ENCODE measurements at places on chromosomes 2 and 18. TPM values are rescaled to one million over a fixed set of nuclear protein-coding genes. Genes with fewer than 3 reads are reported as not detected.
A peak's percentile ranks its signal among the peaks of the same experiment; 100 is the strongest.

The DSG1 gene
- not detected for total RNA-seq

The CROCC2 gene
- 0.23 TPM for total RNA-seq

DNA sequence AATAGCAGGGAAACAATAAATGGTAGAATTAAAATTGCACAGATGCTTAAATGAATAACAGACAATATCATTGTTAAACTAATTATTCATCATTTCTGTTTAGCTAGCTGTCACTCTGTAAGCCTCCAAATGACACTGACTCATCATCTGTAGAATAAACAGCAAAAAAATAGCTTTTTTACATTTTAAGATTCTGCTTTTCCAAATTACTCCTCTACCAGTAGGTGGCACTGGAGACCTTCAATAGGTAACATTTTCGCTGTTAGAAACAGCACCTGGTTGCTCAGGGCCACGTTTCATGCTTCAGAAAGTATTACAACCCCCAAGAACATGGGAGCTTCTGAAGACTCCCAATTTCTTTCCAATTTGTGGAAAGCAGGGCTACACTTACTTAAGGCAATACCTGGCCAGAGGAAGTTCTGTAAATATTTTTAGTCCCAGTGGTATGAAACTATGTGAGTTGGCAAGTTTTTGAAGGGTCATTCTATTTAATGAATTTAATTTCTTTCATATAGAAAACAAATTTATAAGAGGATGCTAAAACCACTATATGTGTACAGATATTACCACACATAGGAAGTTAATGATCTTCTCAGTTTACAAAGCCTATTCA is 45.4 kb downstream of the TTN start:
- no peak overlapping the region for H3K4me3 ChIP-seq
- H3K27ac ChIP-seq: no peak overlapping the region
- H3K27me3 ChIP-seq: peaks cover 2% of the 10 kb centered on the region
- no peaks in the 10 kb centered on the region for H3K4me1 ChIP-seq
- H3K36me3 ChIP-seq: no peaks in the 10 kb centered on the region
- DNase-seq: peak; percentile 30

GRCh38 chr2:238101891-238102841 is 2.0 kb downstream of the ESPNL start:
- no peak for DNase-seq
- H3K27me3 ChIP-seq: no peaks in the 10 kb centered on the region
- H3K4me3 ChIP-seq: no peak overlapping the region
- no peak overlapping the region for H3K27ac ChIP-seq
- no peaks in the 10 kb centered on the region for H3K36me3 ChIP-seq
- H3K4me1 ChIP-seq: peaks cover 11% of the 10 kb centered on the region

DNA sequence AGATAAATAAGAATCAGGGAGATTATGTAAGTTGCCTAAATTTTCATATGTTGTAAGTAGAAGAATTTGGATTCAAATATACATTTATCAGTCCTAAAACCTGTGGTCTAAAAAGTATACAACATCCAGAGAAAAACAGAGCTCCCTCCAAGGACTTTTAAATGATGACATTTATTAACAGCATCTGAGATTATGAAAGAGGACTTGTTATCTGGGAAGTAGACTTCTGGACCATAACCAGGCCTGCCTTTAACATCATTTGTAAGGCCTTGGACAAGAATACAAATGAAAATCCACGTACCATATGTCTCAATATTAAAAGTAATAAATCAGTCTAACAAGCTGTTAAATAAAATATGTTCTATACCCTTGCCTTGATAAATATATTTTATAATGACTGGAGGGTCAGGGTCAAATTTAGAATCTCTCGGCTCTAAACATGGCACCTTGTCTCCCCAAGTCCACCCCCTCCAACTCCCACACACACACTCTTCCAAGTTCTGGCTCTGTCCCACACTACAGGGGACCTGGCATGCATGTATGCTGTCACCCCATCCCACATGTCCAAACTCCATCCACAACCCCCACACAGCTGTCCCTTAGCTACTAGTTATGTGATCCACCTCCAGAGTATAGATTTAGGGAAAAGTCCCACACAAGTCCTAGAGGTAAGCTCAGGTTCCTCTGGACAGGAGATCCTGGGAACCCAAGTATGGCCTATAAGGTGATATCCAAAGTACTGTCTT is 382.6 kb downstream of the CDH2 start:
- H3K27ac ChIP-seq: no peak overlapping the region
- H3K4me1 ChIP-seq: no peaks in the 10 kb centered on the region
- no peaks in the 10 kb centered on the region for H3K27me3 ChIP-seq

DNA sequence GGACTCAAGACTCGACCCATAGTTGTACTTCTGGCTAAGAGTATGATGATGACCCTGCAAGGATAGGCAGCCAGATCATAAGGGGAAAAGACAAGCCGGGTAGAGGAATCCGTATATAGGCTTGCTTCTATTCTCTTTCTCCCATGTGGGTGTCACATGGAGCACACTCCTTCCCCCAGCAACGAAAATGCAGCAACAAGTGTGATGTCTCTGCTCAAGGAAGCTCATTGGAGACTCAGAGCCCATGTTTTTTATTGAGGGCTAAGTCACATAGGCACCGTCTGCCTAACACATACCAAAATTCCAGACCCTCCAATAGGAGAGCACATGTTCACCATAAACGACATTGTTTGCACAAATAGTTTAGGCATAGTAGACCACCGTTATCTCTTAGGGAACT is 6.3 kb downstream of the ZNF2 start:
- DNase-seq: no peak
- H3K36me3 ChIP-seq: no peaks in the 10 kb centered on the region
- no peak overlapping the region for H3K27ac ChIP-seq
- H3K27me3 ChIP-seq: no peaks in the 10 kb centered on the region

- H3K4me3 ChIP-seq: no peak overlapping the region
- H3K27me3 ChIP-seq: no peaks in the 10 kb centered on the region
- no peak overlapping the region for H3K27ac ChIP-seq
These were observed 134.2 kb downstream of the GLI2 start for GRCh38 chr2:120869730-120870466.

GRCh38 chr18:78090584-78090983 is 840.9 kb downstream of the GALR1 start:
- H3K4me1 ChIP-seq: no peaks in the 10 kb centered on the region
- H3K4me3 ChIP-seq: no peak overlapping the region
- H3K36me3 ChIP-seq: no peaks in the 10 kb centered on the region
- no peaks in the 10 kb centered on the region for H3K27me3 ChIP-seq
- H3K27ac ChIP-seq: no peak overlapping the region

DNA sequence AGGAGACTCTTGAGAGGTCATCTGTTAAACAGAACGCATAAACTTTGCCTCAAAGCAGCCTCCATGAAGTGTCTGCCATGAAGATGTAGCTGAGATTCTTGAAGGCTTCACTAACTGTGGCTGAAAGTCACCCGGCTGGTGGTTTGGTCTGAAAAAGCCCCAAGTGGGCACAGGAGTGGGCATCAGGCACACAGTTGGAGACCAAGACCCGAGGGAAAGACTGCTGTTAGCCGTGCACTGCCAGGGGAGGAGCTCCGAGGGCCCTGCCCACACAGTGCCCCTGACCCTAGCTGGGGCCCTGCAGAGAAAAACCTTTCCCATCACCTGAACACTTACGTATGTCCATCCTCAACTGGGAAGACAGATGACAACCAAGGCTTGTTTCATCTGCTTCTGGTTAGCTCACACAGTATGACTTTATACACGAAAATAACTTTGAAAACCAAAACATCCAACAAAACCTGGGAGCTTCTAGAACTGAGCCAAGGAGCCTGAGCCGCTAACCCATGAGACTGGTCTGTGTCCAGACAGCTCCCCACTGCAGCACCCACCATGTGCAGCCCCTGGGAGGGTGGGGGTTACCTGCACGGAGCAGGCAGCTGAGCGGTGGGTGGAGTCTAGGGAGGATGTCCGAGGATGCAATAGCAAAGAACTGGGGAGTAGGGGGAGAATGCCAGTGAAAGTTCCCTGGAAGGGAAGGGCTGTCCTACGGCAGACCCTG is 15.4 kb downstream of the HJURP start:
- H3K4me1 ChIP-seq: peaks cover 50% of the 10 kb centered on the region
- no peak overlapping the region for H3K4me3 ChIP-seq
- H3K27ac ChIP-seq: peak overlapping the region; percentile 73
